NCI-H1417 (cell line): ENCODE measurements at places on chromosomes 16 and 17.
A peak's percentile ranks its signal among the peaks of the same experiment; 100 is the strongest.

- no peak for DNase-seq
Measured at GRCh38 chr17:13953841-13954240, 115.5 kb upstream of the COX10 start.

DNA sequence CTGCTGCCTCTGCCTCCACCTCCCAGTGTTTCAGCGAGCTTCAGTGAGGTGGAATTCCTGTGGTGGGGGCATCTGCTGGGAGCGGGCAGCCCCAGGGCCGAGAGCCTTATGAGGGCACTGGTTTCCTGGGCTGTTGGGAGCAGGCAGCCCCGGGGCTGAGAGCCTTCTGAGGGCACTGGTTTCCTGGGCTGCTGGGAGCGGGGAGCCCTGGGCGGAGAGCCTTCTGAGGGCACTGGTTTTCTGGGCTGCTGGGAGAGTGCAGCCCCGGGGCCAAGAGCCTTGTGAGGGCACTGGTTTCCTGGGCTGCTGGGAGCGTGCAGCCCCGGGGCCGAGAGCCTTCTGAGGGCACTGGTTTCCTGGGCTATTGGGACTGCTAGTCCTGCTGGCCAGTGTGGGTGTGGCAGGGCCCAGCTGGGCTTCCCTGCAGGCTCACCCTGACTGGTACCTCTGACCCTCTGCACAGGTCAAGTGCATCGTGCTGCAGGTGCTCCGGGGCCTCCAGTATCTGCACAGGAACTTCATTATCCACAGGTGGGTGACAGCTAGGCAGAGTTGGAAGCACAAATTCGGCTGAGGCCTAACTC, 5.6 kb downstream of the CDK10 start:
- DNase-seq: no peak

DNA sequence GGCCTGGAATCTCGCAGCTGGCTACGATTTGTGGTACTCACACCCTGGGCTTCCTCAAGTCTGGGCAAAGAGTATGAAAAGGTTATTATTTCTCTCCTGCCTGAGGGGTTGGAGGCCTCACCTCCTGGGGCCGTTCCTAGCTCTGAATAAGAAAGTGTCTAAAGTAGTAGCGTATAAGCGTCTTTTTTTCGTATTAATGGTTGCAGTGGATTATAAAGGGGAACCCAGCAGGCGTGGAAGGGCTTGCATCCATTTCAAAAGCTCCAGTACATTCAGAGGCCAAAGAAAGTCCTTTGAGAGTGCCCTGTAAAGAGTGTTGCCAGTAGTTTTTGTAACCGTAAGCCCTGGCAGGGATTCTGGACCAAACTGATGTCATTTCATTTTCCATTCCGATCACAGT, 72.2 kb upstream of the MPHOSPH6 start:
- no peak for DNase-seq

DNA sequence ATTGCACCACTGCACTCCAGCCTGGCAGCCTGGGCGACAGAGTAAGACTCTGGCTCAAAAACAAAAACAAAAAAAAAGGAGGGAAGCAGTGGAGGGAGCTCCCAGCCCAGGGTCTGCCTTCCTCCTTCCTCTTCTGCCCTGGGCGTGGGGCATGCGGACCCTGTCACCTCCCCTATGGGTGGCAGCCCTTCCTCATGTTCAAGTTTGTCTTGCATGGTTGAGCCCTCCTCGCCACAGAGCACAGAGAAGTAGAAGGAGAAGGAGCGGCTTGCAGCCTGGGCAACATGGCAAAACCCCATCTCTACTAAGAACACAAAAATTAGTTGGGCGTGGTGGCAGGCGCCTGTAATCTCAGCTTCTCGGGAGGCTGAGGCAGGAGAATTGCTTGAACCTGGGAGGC, 21.4 kb upstream of the TIMP2 start:
- no peak for DNase-seq

DNA sequence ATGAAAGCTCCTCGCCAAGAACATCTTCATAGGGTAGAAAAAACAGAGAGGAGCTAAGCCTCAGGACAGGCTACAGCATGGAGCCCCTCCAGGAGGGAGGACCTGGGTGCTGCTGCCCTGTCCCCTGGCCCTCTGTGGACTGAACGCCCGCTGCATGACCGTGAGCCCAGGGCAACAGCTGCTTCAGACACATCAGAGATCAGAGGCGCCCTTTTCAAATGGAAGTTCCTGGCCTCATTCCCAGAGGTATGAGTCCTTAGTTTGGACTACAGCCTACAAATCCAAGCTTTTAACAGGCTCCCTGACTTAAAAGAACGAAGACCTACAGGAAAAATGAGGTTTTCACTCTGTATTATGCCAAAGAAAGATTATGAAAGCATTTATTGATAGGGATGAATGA, 48.5 kb downstream of the ZNF18 start:
- no peak for DNase-seq

DNA sequence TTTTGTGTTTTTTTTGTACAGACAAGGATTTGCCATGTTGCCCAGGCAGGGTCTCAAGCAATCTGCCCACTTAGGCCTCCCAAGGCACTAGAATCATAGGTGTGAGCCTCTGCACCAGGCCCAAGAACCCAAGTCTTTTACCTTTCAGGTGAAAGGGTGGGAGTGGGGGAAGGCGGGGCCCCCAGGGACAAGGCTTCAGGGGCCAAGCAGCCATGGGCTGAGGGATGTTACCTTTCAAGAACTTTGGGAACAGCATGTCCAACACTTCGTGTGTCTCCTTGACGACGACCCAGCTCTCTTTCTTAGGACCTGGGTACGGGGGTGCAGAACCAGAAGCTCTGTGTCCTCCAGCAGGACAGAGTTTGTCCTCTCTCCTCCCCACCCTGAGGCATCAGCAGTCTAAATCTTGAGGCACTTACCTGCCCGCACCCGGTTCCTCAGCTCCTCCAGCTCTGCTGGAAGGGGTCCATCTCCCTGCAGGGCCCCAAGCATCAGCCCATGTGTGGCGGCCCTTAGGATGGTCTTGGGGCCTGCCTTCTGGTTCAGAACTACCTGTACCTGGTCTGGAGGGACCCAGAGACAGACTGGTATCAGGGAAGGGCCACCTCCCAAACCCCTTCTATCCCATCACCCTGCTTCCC, 9.0 kb downstream of the SLC5A2 start:
- no peak for DNase-seq

DNA sequence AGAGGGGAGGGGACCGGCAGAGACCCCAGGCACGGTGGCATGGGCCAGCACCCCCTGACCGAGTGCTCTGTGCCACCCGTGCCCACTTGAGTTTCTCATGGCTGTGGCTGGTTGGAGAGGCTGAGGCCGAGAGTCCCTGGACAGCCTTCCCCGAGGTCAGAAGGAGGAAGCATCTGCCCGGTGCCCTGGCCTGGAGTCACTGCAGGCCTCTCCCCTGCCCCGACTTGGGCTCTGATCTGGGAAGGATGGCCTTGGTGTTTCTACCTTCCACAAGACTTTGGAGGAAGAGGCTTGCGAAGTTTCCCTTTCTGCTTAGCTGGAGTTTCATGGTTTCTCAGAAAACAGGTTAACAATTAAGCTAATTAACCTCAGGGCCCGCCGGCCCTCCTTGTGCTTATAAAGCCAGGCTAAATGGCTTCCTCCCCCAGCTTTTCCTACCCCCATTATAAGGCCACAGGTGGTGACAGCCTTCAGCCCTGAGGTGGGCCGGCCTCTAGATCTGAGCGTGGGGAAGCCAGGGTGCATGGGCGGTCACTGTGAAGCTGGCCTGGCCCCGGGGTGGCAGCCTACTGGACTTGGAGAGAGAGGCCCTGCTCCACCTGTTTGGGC, 17.3 kb downstream of the LLGL2 start:
- no peak for DNase-seq

- DNase-seq: no peak
Measured at GRCh38 chr17:79273660-79274059, 199.0 kb downstream of the ENGASE start.

- no peak for DNase-seq
Measured at GRCh38 chr17:29838961-29839360, 91.1 kb downstream of the SSH2 start.

- DNase-seq: no peak
Measured at GRCh38 chr16:78163772-78164670, 64.6 kb downstream of the WWOX start.

- DNase-seq: no peak
Measured at GRCh38 chr16:3474136-3474779, 21.0 kb downstream of the C16orf90 start.

DNA sequence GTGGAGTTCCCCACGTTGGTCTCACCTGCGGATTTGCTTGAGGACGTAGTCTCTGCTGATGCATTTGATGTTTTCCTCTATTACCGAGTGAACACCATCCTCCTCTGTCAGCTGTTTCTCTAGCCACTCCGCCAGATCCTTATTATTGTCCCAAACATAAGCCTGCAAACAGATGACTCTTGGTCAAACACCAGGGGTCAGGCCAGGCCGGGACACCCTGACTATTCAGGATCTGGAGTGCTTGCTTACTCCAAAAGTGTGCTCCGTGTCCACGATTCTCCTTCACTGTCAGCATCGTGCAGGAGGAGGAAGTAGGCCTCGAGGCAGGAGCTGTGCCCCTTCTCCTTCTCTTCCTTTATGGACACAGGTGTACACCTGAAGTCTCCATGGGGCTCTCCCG, 140.2 kb downstream of the AATF start:
- no peak for DNase-seq

DNA sequence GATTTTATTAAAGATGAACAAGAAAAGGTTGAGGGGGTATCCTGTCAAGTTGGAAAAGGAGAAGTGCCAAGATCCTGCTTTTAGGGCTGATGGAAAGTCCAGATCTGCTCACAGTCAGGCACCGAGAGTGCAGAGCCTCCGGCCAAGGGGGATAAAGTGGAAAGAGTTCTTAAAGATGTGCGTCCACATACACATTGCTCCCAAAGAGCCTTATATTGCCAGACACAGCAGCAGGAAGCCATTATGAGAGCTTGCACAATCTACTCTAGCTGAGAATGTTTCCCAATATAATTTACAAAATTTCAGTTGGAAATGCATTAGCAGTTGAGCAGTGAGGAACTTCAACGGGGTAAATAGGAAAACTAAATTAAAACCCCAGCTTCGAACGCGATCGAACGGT, 95.6 kb downstream of the SALL1 start:
- DNase-seq: no peak

DNA sequence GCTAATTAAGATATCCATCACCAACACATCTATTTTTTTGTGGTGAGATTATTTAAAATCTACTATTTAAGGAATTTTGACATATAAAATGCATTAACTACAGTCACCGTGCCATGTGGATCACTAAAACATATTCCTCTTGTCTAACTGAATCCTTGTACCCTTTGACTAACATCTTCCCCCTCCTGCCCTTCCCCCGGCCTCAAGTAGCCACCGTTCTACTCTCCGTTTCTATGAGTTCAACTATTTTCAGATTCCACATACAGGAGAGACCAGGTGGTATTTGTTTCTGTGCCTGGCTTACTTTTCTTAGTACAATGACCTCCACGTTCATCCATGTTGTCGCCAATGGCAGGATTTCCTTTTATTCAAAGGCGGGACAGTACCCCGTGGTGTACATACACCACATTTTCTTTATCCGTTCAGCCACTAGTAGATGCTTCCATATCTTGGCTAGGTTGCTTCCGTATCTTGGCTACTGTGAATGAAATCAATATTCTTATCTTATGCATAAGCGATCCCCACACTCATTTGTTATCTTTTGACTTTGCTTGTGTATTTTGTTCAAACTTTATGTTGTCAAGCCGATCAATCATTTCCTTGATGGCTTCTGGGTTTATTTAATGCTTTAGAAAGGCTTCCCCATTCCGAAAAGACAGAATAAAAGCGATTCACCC, 134.7 kb downstream of the KCNJ12 start:
- no peak for DNase-seq

DNA sequence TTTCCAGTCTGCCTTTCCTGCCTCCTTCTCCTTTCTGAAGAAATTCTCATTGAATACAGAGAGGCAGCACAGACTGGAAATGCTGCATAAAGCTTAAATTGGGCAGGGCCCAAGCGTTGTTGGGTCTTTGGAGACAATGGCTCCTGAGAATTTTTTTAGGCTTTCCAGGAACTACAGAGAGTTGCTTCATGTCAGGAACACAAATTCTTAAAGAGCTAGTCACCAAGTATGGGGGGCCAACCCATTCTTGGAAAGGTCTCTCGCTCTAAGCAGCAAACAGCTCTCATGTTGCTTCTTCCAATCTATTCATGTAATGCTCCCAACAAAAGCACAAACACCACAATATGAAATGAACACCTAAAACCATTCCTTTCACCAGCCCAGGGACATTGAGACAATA, 6.9 kb downstream of the HNF1B start:
- DNase-seq: no peak

GRCh38 chr17:5033352-5034015, 1.7 kb downstream of the SLC52A1 start:
- DNase-seq: no peak

- no peak for DNase-seq
Measured at GRCh38 chr17:43769426-43769825, 9.4 kb downstream of the DUSP3 start.

GRCh38 chr16:80253741-80254140, 287.1 kb upstream of the DYNLRB2 start:
- DNase-seq: no peak

DNA sequence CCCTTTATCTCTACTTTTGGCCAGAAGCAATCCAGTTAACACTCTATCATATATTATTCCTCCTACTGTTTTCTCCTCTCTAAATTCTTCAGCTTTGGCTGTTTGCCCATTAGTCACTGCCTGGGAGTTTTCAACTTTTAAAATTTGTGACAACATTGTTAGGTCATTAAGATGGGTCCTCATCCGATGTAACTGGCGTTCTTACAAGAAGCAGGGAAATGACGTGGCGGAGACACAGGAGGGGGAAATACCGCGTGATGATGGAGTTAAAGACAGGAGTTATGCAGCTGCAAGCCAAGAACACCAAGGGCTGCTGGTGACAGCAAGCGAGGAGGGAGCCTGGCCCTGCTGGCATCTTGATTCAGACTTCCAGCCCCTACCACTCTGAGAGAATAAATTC, 34.8 kb upstream of the CPHXL start:
- no peak for DNase-seq

DNA sequence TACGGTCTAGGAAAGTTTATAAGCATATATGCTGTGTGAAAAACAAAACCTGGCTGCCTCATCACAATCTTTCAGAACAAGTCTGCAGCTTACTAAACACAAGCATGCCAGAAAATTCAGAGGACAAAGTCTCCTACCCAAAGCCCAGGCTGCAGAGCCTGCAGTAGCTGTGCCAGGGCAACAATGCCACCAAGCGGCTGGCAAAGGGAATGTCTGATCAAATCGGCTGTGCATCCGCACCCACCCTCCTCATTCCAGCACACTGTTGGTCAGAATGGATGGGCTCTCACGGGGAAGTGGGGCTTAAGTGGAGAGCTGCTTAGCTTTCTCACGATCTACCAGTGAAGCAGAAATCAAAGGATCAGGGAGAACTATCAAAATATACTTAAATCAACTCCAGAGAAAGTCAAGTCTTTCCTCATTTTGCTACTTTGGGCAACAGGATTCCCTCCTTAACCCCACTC, 73.5 kb downstream of the CYTH1 start:
- DNase-seq: peak; percentile 28
